ENCODE measurements at places on chromosomes 3 and 15.

DNA sequence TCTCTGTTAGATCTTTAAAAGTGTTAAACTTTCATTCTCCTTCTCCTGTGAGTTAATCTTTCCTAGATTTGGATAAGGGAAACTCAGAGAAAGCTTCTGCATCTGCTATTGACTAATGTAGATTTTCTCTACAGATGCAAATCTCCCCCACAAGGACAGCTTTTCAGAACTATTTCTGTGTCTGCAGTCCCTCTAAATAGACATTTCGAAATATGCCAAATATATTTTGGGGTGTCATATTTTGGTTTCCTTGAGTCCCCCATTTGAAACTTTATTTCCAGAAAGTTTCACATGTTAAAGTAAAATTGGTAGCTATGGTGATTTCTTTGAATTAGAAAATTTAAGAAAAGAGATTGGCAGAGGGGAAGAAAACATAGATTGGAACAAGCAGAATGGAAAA is 852.3 kb upstream of the ALCAM start:
- no peak for DNase-seq

- DNase-seq, result no peak
Observed at GRCh38 chr3:134394380-134394779, 20.1 kb upstream of the AMOTL2 start.

GRCh38 chr3:42412526-42413155 is 2.2 kb upstream of the LYZL4 start:
- DNase-seq, result peak; percentile 76

- no peak for DNase-seq
Observed at GRCh38 chr15:65204236-65204930, 6.9 kb downstream of the CILP start.

GRCh38 chr3:126022741-126023359 is 53.9 kb downstream of the ROPN1B start:
- DNase-seq, result peak; percentile 94

Data from WERI-Rb-1 (cell line).